Astrocyte of the hippocampus (primary cell): ENCODE measurements at places on chromosomes 1 and 21.

- DNase-seq = no peak
Observed at GRCh38 chr1:37761416-37762095, 3.4 kb downstream of the EPHA10 start.

DNA sequence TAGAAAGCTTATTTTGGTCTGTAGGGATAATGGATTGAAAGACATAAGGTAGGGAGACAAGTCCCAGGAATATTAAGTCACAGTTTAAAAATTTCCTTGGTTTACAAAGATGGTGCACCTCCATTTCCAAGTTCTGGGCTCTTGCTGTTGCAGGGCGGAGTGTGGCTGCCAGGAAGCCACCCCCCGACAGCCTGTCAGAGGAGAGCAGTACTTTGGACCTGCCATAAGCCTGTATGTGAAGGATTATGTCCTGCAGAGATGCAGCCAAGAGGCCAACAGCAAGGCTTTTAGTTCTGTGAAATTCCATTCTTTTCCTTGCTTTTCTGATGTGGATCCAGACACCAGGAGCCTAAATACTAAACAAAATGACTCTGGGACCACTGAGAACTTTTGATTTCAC lies 31.9 kb upstream of the GTF2B start:
- no peak for DNase-seq

DNA sequence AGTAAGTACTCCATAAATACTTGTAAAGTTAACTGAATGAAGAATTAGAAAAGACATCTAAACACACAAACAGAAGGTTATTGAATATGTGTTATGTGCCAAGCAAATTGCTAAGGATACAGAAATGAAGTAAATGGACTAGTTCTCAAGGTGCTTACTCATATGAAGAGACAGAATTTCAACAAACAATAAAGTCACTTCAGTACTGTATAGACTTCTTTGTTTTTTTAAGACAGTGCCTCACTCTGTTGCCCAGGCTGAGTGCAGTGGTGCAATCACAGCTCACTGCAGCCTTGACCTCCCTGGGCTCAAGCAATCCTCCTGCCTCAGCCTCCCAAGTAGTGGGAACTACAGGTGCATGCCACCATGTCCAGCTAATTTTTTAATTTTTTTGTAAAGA lies 57.3 kb downstream of the SERBP1 start:
- DNase-seq = no peak

DNA sequence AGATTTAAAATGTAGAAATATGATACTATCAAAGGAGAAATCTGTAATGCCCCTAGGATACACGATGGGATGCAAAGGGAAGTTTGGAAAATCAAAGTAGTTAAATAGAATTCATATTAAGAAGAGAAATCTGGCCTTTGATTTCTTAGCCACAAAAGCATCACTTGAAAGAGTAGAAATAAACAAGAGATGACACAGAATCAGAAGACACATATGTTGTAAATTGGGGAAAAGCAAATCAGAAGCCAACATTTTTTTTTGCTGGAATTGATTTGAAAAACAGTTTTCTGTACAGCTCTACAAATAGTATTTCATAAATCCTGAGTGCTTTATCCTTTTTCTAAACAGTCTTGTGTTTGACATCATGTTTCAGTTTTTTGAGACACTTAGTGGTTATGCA lies 12.4 kb upstream of the TNFSF18 start:
- DNase-seq = no peak

- DNase-seq = no peak
Observed at GRCh38 chr1:17009706-17010105, 2.0 kb downstream of the ATP13A2 start.
